ENCODE measurements at places on chromosomes 7 and 10.

GRCh38 chr7:7652798-7653540 lies 12.4 kb downstream of the UMAD1 start:
- no peak for DNase-seq

- DNase-seq = no peak
Observed at GRCh38 chr10:21048068-21048467, 151.0 kb upstream of the NEBL start.

- DNase-seq = peak; percentile 40
Observed at GRCh38 chr7:150340024-150340749, 1.2 kb downstream of the RARRES2 start.

GRCh38 chr10:42988069-42988468 lies 88.8 kb upstream of the RET start:
- DNase-seq = no peak

- peak; percentile 65 for DNase-seq
Observed at GRCh38 chr10:21497177-21497807, 28.2 kb downstream of the SKIDA1 start.

- no peak for DNase-seq
Observed at GRCh38 chr7:1586827-1587705, 17.2 kb upstream of the PSMG3 start.

DNA sequence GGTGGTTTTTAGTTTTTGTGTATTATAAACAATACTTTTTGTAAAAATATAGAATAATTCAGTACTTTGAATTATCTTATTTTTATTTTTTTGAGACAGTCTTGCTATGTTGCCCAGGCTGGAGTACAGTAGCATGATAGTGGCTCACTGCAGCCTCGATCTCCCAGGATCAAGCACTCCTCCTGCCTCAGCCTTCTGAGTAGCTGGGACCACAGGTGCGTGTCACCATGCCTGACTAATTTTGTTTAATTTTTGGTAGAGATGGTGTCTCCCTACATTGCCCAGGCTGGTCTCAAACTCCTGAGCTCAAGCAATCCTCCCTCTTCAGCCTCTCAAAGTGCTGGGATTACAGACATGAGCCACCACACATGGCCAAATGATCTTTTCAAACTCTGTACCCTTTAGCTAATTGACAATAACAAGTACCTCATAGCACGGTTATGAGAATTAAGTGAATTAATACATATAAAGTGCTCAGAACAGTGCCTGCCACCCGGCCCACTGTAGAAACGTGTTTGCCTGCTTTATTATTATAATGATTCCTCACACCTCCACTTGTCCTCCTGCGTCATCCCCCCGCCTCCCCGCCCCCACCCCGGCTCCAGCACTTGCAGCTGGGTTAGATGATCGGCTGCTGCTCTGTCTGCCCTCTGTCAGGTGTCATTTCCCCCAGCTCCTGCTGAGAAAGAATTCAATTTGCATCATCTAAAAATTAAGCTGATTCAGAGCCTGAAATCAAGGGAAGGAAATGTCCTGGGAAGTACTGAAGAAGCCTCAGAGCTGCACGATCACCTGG lies 53.6 kb upstream of the NRF1 start:
- DNase-seq = no peak

DNA sequence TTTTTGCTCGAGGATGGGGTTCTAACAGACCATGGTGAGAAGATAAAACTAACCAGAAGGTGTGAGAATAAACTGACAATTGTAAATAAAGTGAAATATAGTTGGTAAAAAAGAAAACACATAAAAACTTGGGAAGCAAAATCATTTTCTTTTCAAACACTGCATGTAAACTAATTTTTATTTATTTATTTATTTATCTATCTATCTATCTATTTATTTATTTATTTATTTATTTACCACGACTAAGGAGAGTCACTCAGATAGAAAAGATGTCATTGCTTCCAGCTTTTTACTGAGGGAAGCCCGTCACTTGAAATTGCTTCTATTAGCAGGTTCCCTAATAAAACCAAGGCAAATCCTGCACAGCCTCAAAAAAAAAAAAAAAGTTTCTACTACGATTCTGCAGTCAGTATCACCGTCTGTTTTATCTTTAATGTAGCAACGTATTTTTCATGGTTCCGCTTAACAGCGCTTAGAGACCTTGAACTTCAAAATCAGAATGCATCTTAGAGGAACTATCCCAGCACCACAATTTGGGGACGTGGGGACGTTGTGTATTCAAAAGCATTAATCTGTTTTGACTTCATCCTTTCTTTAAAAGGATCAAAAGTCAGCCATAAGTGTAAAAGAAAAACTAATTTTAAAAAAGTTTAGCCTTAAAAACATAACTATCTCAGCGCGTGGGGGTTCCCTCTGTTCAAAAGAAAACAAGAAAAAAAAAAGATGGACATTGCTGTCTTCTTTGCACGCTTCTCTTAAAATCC lies 33.3 kb upstream of the EBLN1 start:
- no peak for DNase-seq

- DNase-seq = no peak
Observed at GRCh38 chr10:86363184-86363832, 3.3 kb downstream of the GRID1 start.

GRCh38 chr7:388023-388960 lies 98.3 kb downstream of the FOXL3 start:
- no peak for DNase-seq

- DNase-seq = no peak
Observed at GRCh38 chr7:32091608-32092210, 21.5 kb upstream of the PDE1C start.

DNA sequence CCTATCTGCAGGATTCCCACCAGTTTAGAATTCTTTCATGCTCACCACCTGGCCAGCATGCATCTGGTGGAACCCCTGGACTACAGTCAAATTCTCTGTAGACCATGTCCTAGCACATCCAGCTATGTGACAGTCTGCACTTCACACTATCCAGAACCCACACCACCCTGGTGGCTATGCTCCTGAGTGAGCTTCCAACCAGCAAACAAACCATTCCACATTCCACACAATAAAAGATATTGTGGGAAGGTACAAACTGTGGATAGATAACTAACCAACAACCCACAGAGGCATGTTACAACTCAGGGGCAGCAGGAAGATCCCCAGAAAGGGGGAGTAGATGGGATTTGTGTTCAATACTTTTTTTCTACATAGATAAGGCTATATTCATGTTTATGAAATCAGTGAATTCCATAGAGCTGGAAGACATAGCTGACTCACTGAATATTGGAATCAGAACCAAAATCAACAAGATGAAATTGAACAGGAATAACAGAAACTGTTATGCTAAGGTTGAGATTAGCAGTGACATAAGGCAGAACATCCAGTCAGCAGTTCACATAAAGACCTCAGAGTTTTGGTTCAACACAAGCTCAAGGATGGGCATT lies 72.5 kb downstream of the LRRC17 start:
- DNase-seq = no peak

DNA sequence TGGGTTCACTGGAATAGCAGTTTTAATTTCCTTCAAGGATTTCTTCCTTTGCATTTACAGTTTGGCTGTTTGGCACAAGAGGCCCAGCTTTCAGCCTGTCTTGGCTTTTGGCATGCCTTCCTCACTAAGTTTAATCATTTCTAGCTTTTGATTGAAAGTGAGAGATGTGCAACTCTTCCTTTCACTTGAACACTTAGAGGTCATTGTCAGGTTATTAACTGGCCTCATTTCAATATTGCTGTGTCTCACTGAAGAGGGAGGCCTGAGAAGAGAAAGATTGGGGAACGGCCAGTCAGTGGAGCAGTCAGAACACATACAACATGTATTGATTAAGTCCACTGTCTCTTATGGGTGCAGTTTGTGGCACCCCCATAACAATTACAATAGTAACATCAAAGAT lies 33.9 kb downstream of the PTTG1IP2 start:
- DNase-seq = no peak

GRCh38 chr10:43461950-43462349 lies 25.0 kb downstream of the ZNF487 start:
- peak; percentile 53 for DNase-seq

DNA sequence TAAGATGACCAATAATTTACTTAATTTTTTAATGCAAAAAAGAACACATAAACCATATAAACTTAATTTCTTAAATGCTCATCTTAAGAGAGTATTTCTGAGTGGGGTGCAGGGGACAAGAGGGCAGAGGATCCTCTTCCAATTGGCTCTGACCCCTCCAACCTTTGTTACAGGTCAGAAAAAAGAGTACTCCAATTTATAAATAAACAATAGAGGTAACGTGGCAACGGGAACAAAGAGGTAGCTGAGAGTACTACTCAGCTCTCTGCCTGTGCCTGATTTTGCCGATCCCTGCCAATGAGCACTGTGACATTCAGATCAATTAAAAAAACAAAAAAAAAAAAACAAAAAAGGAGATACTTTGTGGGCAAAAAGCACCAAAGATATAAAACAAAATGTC lies 307.9 kb downstream of the PARD3 start:
- no peak for DNase-seq

GRCh38 chr10:24907956-24908355 lies 44.5 kb downstream of the PRTFDC1 start:
- DNase-seq = no peak

DNA sequence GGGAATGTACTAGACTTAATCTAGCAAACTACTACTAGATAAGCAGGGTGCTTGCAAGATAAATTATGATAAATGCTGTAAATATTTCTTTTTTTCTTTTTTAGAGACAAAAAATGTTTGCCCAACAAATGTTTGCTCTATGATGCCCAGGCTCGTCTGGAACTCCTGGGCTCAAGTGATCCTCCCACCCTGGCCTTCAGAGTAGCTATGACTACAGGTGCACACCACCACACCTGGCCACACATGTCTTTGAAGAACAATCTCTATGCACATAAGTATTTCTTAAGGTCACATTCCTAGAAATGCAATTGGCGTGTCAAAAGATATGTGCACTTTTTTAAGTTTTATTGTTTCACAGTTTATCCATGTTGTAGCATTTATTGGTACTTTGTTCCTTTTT lies 179.6 kb upstream of the FRMD4A start:
- DNase-seq = no peak

DNA sequence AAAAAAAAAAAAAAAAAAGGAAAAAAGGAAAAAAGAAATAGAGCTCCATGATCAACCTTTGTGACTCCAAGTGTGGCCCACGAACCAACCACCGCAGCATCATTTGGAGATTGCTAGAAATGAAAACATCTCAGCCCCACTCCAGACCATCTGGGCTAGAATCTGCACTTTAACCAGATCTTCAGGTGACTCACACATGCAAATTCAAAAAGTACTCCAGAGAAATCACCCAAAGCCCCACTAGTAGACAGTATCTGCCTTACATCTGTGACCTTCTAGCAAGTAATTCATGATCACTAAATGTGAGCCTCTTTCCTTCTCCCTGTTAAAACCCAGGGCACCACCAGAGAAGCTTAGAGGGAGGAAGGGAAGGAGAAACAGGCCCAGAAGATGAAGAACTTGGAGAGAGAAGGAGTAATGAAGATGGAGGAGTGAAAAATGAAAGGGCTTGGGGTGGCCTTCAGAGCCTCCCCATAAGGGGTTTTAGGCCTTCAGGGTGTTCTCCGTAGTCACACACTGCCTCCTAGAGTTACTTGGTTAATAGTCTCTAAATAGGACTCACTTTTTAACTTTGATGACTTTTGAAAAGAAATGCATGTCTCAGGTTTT lies 94.0 kb downstream of the SLC37A3 start:
- no peak for DNase-seq

GRCh38 chr7:2251841-2252771 lies 10.1 kb downstream of the NUDT1 start:
- DNase-seq = no peak

DNA sequence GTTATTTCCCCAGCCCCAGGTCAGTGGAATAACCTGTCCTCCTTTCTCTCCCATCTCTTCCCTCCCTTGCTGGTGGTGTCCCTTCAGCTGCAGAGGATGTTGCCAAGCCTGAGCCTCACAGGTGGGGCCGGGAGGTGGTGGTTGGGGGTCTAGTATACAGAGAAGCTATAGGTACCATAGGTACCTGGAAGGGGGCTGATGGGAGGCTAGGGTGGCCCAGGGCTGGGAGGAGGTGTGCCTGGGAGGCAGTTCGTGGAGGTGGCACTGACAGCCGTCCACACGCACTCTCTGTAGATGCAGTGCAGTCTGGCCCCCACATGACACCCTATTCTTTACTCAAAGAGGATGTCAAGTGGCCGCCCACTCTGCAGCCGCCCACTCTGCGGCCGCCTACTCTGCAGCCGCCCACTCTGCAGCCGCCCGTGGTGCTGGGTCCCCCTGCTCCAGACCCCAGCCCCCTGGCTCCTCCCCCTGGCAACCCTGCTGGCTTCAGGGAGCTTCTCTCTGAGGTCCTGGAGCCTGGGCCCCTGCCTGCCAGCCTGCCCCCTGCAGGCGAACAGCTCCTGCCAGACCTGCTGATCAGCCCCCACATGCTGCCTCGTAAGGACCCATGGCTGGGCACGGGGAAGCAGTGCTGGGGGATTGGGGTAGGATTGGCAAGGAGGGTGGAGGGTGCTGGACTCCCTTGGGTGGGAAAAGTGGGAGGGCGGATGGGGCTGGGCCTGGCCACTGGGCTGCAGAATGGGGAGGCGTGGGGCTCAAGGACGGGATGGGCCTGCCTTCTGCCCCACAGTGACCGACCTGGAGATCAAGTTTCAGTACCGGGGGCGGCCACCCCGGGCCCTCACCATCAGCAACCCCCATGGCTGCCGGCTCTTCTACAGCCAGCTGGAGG lies 9.5 kb downstream of the IRF5 start:
- no peak for DNase-seq

DNA sequence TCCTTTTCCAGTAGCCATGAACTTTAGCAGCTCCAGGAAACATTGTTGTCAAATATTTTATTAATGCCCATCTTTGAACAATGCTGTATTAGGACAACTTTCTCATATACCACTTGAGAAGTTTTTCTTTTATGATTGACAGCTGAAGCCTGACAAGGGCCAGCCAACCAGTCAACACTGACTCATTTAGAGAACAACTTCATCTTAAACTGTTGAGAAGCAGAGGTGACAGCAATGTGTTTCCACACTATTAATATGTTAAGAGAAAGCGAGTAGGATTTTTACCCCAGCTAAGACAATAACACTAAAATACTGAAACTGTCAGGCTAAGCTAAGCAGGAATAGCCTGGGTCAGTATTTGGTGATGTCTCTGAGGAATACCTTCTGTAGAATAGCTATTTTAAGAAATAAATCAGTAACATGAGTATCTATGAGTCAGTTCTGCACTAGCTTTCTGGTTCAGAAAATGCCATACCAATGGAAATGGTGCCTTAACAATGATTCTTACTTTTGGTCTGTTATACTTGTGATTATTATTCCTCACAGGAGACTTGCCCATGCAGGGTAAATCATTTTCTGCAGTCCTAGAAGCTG lies 168.8 kb upstream of the POT1 start:
- no peak for DNase-seq

- no peak for DNase-seq
Observed at GRCh38 chr7:39125846-39126245, 148.1 kb downstream of the POU6F2 start.

All from GM04504 (cell line).